ENCODE measurements at places on chromosomes 3 and 15.

- no peak for DNase-seq
Observed at GRCh38 chr15:67025719-67026609, 39.4 kb upstream of the SMAD3 start.

DNA sequence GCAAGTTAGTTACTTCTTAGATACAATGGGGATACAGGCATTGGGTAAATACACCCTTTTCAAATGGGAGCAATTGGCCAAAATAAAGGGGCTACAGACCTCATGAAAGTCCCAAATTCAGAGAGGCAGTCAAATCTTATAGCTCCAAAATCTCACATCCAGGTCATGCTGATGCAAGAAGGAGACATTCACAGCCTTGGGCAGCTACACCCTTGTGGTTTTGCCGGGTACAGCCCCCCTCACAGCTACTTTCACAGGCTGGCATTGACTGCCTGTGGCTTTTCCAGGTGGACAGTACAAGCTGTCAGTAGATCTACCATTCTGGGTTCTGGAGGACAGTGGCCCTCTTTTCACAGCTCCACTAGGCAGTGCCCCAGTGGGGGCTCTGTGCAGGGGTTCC lies 17.5 kb upstream of the PLSCR1 start:
- no peak for DNase-seq

- no peak for DNase-seq
Observed at GRCh38 chr3:172221547-172221946, 182.2 kb downstream of the FNDC3B start.

- DNase-seq, result no peak
Observed at GRCh38 chr15:89964232-89964954, 36.7 kb upstream of the ZNF710 start.

DNA sequence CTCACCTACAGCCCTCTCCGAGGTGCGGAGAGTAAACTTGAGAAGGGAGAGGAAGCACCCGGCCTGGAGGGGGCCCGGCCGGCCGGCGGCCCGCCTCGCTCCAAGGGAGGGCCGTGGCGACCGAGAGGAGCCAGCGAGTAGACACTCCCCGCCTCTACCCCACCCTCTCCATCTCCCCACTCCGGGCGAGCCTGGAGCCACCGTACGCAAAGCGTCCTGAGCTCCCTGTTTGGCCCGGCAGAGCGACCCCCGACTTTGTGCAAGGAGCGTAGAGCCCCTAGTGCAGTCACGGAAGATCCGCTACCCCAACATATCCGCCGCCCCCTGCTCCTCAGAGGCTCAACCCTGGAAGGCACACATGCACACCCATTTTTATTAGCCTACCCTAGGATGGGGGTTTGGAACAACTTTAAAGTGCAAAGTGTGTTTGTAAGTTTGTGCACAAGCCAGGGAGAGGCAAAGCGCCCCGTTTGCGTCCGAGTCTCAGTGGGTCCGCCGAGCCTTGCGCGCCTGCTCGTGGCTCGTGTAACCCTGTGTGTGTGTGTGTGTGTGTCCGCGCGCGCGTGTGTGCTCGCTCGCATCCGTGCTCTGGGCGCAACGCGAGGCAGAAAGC lies 508 bp upstream of the SMAD6 start:
- DNase-seq, result no peak

DNA sequence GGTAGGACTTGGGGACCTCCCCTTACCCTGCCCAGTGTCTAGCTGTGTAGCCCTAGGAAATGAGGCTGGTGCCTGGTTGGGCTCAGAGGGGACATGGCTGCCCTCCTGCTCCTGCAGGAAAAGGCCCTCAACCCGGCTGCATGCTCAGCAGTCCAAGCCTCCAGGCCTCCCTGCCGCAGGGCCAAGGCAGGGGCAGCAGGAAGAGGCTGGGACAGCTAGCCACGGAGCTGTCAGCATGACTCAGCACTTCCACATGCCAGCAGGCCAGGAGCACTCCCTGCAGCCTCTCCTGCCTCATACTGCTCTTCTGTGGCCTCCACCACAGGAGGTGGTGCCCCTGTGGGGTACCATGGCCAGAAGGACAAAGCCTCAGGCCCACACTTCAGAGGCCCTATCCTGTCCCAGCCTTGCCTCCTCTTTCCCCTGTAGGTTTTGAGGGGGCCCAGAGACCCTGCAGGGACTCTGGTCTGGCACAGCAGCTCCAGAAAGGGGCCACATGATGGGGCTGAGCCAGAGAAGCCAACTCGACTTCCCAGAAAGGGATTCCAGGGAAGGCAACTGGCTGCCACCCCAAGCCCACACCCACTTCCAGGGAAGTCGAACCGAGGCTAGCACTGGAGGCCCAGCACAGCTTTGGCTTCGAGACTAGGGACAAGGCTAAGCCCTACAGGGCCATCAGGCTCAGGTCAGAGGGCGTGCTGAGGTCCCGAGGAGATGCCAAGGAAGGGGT lies 19.5 kb downstream of the TKT start:
- DNase-seq, result no peak

DNA sequence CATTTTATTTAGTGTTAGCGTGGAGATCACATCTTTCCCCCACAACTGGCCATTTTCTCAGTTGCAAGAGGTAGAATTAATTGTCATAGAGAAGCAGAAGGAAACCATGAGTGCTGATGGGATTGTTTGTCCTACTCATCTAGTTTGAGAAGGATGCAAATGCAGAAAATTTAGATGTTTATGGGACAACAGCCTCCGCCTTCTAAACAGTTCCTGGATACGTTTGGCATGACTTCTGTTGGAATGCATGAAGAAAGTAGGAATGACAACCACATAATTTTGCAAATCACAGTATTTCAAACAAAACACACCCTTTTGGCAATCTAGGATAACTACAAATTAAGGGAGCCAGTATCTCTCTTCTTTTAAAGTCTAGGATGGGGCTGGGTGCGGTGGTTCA lies 240.1 kb upstream of the SUCLG2 start:
- DNase-seq, result no peak

GRCh38 chr15:73941871-73942635 lies 15.8 kb downstream of the LOXL1 start:
- no peak for DNase-seq

DNA sequence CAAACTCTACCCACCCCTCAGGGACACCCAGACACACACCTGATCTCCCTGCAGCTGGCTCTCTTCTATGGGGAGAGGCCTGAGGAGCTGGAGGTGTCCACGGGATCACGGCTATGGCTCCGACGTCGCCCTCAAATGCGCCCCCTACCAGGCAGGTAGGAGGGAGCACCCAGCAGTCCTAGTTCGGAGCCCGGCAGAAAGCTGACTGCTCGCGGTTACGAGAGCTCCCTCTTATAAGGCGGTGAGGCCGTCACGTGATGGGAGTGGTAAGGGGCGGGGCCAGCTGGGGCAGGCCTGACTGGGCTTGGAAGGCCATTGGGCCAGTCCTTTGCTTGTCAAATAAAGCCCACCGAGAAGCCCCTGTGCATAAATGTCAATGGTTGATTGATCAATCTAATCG lies at the start of gene PRR20G:
PRR20G (minus strand) TSS at position 207 of the 400 bp plus-strand sequence. CDS start 681 bp downstream, outside the sequence.
- no peak for DNase-seq

GRCh38 chr3:58707390-58707930 lies 40.9 kb upstream of the FAM3D start:
- no peak for DNase-seq

- DNase-seq, result no peak
Observed at GRCh38 chr3:197593046-197593380, 37.2 kb upstream of the BDH1 start.

DNA sequence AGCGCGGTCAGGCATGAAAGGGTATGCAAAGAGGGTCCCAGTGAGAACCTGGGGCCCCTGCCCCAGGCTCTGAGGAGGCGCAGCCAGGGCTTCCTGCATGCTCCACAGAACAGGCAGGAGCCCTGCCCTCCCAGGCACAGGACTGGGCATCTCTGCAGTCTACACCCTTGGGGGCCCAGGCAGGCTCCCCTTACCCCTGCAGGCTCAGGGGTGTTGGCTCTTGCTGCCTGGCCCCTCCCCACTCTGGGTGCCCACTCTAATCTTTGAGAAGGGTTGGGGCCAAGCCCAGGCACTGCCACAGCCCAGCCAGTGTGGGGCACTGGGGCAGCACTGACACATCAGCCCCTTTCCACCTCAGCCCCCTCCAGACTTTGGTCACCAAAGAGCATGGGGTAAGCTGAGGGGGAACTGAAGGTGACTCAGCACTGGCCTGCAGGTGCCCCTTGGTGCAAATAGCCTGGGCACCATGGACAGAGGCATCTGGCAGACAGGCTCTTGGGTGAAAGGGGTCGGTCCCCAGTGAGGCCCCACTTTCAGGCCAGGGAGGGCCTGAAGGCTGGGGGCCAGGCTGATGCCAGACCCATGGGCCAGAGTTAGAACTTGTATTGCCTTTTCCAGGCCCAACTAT lies 73.4 kb downstream of the NPAP1 start:
- DNase-seq, result no peak

- DNase-seq, result no peak
Observed at GRCh38 chr3:155012584-155012983, 67.5 kb upstream of the MME start.

- no peak for DNase-seq
Observed at GRCh38 chr15:87490666-87491065, 765.9 kb downstream of the NTRK3 start.

GRCh38 chr15:90413411-90414379 lies 25.7 kb downstream of the IQGAP1 start:
- no peak for DNase-seq

GRCh38 chr15:76512971-76513370 lies 176.4 kb downstream of the ISL2 start:
- no peak for DNase-seq

GRCh38 chr3:9750556-9751411 lies 1.0 kb downstream of the OGG1 start:
- DNase-seq, result no peak

DNA sequence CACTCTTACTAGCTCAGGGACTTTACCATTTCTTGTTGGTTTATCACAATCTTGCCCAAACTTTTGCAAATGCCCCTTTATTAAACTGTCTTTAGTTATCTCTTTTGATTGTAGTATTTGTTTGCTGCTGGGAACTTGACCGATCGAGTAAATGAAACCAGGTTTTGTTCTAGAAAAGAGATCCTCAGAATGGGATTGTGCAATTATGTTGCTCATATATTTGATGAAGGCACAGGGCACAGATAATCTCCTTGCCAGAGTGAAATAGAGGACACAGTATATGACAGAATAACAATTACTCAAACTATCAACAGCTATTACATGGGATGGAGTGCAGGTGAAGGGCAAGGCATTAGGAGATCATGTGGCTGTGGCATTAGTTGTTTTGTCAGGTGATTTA lies 216.6 kb upstream of the RASGRP1 start:
- no peak for DNase-seq

DNA sequence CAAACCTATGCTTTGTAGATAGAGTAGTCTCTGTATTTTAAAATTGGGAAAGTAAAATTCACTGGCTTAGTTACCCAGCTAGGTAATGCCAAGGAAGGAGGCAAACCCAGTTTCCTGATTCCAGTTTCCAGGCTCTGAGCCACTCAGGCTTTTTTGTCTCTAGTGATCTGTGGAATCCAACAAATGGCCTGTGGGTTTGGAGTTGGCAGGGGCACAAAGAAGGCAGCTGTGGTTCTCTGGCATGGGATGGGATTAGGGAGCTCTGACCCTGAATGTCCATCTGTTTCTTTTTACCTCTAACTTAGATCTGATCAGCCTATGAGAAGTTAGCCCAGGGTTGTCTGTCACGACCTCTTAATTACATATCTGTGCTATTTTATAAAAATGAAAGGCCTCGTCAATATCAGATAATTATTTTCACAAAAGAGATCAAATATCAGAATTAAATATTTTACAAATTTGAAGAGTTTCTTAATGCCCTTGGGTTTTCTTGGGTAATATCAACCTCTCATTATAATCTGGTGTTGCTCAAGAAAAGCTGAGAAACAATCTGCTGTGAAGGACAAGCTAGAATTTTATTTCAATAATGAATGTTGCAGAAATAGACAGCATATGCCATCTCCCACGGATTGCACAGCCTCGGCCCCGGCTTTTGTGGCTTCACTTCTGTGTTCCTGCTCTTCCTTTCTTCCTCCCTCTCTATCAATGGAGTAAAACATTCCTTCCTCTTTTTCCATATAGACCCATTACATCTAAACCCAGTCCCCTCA lies 63.7 kb upstream of the DAZL start:
- DNase-seq, result no peak

DNA sequence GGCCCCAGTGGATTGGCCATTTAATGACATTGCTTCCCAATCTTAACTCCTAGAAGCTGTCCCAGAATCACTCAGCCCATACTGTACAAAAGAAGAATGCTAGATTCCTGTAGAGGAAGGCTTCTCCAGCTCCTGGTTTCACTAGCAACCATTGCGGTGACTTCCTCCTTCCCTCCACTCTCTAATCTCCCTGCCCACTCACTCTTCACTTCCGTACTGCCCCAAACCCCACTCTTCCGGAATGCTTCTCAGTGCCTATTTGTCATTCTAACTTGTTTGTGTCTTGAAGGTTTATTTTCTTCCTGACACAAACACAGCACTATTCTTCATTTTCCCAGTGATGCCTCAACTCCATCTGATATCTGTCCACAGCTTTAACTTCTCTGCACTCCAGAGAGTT lies 97.1 kb upstream of the SPATA16 start:
- no peak for DNase-seq

DNA sequence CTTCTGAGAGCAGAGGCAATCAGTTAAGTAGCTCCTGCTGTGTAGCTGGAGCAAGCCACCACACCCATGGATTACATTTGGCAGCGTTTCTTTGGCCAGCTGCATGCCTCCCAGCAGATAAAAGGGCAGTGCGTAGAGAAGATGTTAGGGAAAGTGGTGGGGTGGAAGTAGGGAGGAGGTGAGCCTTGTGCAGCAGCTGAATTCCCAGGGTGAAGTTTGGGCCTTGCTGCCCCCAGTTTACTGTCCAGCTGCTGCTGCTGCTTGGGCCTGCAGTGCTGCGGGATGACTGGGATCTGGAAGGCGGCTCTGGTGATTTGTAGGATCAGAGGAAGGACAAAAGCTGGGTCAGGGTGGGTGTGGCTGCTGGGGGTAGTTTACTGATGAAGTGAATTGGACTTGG lies 318.7 kb upstream of the C2CD4B start:
- no peak for DNase-seq

- DNase-seq, result no peak
Observed at GRCh38 chr15:71118345-71118744, 3.1 kb downstream of the THSD4 start.

GRCh38 chr3:69005071-69005790 lies 8.3 kb downstream of the EOGT start:
- DNase-seq, result no peak

- DNase-seq, result no peak
Observed at GRCh38 chr3:149486726-149487125, 12.2 kb downstream of the TM4SF4 start.

DNA sequence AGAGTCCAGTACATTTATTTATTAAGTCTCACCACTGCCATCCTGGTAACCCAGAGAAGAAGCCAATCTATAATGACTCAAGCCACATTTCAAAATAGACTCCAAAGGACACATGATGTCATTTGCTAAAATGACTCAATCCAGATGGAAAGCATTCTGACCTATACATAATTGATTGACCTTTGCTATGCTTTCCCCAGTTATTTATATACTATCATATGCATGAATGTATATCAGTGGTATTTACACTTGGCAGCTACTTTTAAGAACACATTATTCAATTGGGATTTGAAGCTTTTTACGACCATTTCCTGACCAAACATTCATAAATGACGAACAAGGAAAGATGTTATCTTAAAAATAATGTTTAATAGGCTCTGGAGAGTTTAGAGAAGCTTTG lies 297.2 kb downstream of the FHIT start:
- no peak for DNase-seq

- DNase-seq, result no peak
Observed at GRCh38 chr3:20145874-20146273, 40.1 kb downstream of the SGO1 start.
